Thyroid gland (tissue), 4 donors: ENCODE measurements at places on chromosomes 11 and 22. TPM values are rescaled to one million over a fixed set of nuclear protein-coding genes. Genes with fewer than 3 reads are reported as not detected.

Gene HBG1
- not detected for total RNA-seq

Gene KRTAP5-9
- not detected for total RNA-seq

Gene MRGPRF
- total RNA-seq, result 5.9 TPM

GRCh38 chr11:69666752-69667536, 8.2 kb downstream of the LTO1 start:
- H3K27me3 ChIP-seq, result no peaks in the 10 kb centered on the region
- H3K36me3 ChIP-seq, result peaks cover 6% of the 10 kb centered on the region
- H3K27ac ChIP-seq, result no peak overlapping the region

DNA sequence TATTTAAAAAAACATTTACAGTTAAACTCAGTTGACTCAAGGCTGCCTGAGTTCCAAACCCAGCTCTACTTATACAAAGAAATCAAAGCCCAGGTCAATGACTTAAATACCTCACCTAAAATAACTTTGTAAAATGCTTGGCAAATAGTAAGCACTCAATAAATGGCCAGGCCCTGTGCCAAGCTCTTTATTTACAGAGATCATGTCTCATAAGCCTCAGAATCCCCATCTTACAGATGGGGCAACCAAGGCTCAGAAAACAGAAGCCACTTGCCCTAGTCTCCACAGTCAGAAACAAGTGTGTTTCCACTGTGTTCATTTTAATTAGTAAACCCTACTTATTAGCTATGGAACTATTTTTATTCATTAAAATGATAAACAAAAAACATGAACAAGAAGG, 30.5 kb upstream of the TTC28 start:
- no peak overlapping the region for H3K27ac ChIP-seq
- H3K4me3 ChIP-seq, result no peak overlapping the region
- H3K4me1 ChIP-seq, result peaks cover 18% of the 10 kb centered on the region
- H3K27me3 ChIP-seq, result no peaks in the 10 kb centered on the region

GRCh38 chr11:104700609-104701008, 197.7 kb downstream of the CASP12 start:
- no peak overlapping the region for H3K4me3 ChIP-seq
- no peaks in the 10 kb centered on the region for H3K36me3 ChIP-seq
- no peak for DNase-seq

GRCh38 chr11:87198266-87198881, 160.6 kb downstream of the TMEM135 start:
- H3K36me3 ChIP-seq, result no peaks in the 10 kb centered on the region
- H3K4me3 ChIP-seq, result no peak overlapping the region
- no peak overlapping the region for H3K27ac ChIP-seq
- no peak for DNase-seq

DNA sequence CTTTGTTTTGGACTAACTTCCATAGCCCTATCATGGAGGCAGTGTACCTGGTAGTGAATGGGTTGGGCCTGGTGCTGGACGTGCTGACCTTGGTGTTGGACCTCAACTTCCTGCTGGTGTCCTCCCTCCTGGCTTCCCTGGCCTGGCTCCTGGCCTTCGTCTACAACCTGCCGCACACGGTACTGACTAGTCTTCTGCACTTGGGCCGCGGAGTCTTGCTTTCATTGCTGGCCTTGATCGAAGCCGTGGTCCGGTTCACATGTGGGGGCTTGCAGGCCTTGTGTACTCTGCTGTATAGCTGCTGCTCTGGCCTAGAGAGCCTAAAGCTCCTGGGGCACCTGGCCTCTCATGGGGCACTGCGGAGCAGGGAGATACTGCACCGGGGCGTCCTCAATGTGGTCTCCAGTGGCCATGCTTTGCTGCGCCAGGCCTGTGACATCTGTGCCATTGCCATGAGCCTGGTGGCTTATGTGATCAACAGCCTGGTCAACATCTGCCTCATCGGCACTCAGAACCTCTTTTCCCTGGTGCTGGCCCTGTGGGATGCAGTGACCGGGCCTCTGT, 846 bp downstream of the RNF26 start:
- DNase-seq, result no peak
- no peaks in the 10 kb centered on the region for H3K27me3 ChIP-seq
- peaks cover 11% of the 10 kb centered on the region for H3K4me1 ChIP-seq

- H3K27ac ChIP-seq, result peak overlapping the region; percentile 79
- DNase-seq, result no peak
- no peaks in the 10 kb centered on the region for H3K27me3 ChIP-seq
- no peak overlapping the region for H3K4me3 ChIP-seq
Measured at GRCh38 chr22:35426801-35427140, 26.8 kb downstream of the MCM5 start.

- H3K27ac ChIP-seq, result no peak overlapping the region
- no peaks in the 10 kb centered on the region for H3K27me3 ChIP-seq
- DNase-seq, result no peak
- H3K4me3 ChIP-seq, result no peak overlapping the region
Measured at GRCh38 chr11:2824851-2825250, 60.7 kb downstream of the CDKN1C start.

DNA sequence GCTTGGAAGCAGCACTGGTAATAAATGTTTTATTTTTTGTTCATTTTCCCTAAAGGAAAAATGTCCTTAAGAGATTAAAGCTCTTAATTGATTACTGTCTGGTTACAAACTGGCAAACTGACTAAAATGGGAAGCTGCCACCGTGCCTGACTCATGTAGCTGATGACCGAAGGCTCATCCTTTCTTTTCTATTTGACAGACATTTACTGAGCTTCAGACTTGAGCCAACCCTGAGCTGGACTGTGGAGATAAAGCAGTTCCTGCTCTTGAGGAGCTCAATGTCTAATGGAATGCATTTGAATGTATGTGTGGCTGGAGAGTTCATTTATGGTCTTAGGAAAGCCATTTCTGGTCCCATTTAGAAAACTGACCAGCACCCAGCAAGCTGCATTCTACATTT, 91.3 kb downstream of the RNF169 start:
- H3K4me1 ChIP-seq, result no peaks in the 10 kb centered on the region
- no peak for DNase-seq
- no peaks in the 10 kb centered on the region for H3K27me3 ChIP-seq
- no peak overlapping the region for H3K27ac ChIP-seq
- H3K36me3 ChIP-seq, result peaks cover 20% of the 10 kb centered on the region
- no peak overlapping the region for H3K4me3 ChIP-seq

- no peak for DNase-seq
- no peaks in the 10 kb centered on the region for H3K36me3 ChIP-seq
- H3K27me3 ChIP-seq, result no peaks in the 10 kb centered on the region
- no peaks in the 10 kb centered on the region for H3K4me1 ChIP-seq
- no peak overlapping the region for H3K4me3 ChIP-seq
Measured at GRCh38 chr22:49686495-49687219, 141.0 kb downstream of the BRD1 start.
